HEK293T (cell line): ENCODE measurements at places on chromosomes 6 and 20.

DNA sequence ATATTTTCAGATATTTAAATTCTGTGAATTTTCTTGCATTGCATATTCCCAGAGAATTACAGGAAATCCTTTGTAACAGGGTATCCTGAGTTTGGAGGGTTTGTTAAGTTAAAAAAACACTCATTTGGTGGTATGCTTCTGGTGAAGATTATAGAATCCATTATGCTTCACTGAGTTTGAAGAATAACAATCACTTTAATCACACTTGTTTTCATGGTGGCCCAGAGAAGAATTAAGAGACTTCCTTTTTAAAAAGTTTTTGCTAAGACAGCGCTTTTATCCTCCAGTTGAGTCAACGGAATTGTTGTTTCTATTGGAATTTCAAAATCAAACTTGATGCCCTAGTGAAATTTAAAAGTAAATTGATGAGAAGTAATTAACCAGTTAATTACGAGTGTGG is 17.4 kb downstream of the PLEKHG1 start:
- no peak for DNase-seq

- DNase-seq: no peak
Measured at GRCh38 chr6:114906096-114906495, 563.3 kb upstream of the HS3ST5 start.

- DNase-seq: no peak
Measured at GRCh38 chr6:89509777-89510281, 76.9 kb downstream of the ANKRD6 start.

DNA sequence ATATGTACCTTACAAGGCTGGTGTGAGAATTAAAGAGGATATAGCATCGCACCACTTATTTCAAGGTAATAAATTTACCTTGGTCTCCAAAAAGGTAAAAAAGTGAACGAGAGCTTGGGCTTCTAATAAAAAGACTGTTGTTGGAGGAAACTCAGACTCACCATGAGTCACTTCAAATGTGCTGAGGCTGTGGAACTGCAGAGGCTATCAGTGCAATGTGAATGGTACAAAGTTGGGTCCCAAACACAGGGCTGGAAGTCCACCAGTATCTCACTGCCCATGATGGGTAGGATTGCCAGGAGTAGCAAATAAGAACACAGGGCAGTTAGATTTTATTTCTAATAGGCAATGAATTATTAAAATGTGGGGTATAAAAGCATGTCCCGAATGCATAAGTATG is 200.6 kb downstream of the MAFB start:
- no peak for DNase-seq

DNA sequence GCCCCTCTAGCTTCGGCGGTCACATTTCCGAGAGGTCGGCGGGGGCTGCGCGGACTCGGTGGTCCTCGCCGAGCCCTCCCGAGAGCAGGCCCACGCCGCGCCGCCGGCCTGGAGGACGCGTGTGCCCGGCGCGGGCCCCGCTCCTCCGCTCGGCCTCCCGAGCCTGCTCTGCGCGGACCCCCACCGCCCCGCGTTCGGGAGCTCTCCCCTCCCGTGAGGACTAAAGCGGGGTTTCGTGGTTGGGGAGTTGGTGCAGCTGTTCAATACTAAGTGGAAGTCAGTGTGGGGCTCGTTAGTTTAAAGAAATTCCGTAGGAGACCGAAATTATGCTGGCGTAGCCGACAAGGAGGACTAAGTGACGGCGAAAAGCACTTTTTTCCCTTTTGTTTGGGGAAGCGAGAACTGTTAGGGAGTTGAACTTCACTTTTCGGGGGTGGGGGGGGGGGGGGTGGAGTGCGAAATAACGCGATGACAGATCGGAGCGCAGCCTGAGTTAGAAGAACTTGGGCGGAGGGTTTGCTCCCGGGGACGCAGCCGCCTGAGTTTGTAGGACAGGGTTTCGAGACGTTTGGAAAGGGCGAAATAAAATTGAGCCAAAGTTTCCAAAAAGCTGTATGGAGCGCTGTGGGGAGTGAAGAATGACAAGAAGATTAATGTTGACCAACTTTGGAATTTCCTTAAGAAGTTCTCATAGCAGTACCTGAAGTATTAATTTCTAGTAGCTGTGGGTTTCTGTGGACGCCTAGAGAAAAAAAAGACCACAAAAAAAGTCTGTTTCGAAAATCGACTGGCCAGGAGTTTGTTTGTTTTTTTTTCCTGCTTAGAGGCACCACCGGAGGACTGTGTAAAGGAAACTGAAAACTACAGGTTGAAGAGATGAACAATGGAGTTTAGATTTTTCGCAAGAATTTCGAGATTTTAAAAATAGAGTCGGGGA is 1.4 kb downstream of the QKI start:
- peak; percentile 49 for DNase-seq

DNA sequence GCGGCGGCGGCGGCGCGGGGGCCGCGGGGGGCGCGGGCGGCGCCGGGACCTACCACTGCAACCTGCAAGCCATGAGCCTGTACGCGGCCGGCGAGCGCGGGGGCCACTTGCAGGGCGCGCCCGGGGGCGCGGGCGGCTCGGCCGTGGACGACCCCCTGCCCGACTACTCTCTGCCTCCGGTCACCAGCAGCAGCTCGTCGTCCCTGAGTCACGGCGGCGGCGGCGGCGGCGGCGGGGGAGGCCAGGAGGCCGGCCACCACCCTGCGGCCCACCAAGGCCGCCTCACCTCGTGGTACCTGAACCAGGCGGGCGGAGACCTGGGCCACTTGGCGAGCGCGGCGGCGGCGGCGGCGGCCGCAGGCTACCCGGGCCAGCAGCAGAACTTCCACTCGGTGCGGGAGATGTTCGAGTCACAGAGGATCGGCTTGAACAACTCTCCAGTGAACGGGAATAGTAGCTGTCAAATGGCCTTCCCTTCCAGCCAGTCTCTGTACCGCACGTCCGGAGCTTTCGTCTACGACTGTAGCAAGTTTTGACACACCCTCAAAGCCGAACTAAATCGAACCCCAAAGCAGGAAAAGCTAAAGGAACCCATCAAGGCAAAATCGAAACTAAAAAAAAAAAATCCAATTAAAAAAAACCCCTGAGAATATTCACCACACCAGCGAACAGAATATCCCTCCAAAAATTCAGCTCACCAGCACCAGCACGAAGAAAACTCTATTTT is 2.0 kb downstream of the FOXC1 start:
- no peak for DNase-seq

DNA sequence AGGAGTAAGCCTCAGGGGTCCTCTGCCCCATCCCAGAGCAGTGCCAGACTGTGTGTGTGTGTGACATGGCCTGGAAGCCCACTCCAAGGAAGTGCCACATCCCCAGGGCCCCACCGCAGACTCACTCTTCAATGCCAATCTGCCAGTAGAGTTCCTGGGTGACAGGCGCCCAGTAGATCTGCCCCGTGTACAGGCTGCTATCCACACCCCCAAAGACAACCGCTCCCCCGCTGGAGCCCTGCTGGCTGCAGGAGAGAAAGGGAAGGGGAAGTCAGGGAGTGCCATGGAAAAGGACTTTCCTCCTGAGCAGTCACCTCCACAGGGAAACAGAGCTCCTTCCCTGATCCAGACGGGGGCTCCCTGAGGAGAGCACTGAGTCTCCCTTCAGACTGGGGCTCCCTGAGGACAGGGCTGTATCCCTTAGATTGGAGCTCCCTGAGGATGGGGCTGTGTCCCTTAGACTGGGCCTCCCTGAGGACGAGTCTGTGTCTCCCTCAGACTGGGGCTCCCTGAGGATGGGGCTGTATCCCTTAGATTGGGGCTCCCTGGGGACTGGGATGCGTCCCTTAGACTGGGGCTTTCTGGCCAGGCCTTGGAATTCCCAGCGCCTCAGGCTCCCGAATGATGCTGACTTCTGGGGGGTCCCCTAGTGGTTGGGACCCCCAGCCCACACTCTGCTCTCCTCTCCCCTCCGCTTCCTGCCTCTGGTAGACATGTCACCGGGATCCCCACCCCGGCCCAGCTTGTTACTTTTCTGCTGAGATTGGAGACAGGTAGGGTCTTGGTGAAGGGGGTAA is 5.2 kb upstream of the TFEB start:
- DNase-seq: no peak

DNA sequence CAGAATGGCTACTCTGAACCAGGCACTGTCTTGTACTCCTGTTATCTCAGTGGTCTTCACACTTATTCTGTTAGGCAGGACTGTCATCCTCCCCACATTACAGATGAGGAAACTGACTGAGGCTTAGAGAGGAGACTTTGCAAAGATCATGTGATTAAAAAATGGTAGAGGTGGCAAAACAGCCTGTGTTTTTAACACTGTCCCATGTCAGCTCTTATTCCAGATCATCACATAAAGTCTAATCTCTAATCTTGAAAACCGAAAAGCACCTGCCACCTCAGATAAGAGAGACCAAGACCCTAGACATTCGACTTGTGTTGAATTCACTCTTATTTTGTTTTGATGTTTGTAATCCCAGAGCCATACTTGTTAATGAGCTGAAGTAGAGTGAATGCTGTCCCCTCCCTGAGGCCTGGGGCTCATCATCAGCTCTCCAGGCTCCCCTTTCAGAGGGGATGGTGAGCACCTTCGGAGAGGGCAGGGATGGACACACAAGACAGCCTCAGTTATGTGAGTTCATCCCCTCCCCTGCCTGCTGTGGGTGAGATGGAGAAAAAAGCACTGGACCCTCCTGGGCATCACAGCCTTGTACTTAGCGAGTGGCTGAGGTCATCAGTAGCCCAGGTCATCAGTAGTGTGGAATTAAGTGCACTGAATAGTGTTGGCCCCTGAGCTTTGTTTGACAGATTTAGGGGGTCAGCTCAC is 30.6 kb downstream of the MTHFD1L start:
- no peak for DNase-seq

- DNase-seq: peak; percentile 30
Measured at GRCh38 chr6:127119102-127120022, 891 bp downstream of the RSPO3 start.

DNA sequence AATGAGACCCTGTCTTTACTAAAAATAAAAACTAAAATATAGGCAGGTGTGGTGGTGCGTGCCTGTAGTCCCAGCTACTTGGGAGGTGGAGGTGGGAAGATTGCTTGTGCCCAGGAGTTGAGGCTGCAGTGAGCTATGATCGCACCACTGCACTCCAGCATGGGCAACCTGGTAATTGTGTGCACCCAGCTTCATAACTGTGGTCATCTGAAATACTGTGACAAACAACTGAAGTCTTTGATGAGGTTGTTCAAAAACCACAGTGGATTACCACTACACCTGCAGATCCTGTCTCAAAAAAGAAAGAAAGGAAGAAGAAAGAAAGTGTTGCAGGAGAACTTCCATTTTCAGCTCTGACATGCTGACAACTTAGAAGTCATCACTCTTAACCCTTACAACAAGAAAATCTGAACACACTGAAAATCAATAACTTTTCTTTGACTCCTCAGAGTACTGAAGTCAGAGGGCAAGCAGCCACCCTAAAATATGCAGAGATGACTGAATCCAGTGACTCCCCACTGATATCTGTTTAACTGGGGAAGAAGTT is 13.8 kb upstream of the ZBP1 start:
- DNase-seq: no peak

- no peak for DNase-seq
Measured at GRCh38 chr6:1739680-1740079, 130.0 kb downstream of the FOXC1 start.

GRCh38 chr20:44662261-44662660 is 10.8 kb upstream of the ADA start:
- no peak for DNase-seq

DNA sequence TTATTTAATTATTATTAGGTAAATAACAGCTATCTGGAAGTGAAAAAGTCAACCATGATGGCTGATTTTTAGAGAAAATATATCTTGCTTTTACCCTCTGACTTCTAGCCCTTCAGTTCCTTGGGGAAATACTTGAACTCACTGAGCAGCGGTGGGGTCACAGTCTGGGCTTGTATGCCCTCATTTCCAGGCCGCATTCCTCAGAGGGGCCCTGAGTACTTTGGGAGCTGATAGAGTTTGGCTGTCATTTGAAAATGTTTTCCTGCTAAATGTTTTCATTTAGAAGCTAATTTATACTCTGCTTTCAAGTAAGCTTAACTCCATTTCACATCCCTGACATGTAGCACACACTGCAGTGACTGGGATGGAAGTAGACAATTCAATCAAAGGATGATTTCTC is 1028.5 kb downstream of the KIF16B start:
- no peak for DNase-seq

DNA sequence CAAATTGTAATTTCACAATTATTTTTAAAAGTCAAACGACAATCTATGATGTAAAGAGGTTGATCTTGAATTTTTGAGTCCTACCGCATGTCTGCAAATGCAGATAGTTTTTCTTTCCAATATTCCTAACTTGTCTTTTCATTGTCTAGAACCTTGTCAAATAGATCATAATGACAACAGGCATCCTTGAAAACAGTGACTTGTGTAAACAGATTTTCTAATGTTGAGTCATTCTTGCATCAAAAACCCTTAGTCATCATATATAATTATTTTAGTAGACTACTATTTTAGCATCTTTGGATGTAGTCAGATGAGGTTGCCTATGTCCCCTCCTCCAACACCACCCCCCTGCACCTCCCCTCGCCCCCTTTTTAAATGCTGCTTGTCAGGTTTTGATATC is 43.8 kb downstream of the BMP6 start:
- no peak for DNase-seq

DNA sequence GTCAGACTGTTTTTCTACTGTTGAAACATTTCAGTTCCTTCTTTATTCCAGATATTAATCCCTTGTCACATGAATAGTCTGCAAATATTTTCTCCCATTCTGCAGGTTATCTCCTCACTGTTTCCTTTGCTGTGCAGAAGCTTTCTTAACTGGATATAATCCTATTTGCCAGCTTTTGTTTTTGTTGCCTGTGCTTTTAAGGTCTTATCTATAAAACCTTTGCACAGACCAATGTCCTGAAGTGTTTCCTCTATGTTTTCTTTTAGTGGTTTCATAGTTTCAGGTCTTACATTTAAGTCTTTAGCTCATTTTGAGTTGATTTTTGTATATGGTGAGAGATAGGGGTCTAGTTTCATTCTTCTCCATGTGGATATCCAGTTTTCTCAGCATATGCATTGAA is 19.2 kb downstream of the NCOA6 start:
- no peak for DNase-seq

- no peak for DNase-seq
Measured at GRCh38 chr6:106875782-106876321, 98.7 kb downstream of the CD24 start.

DNA sequence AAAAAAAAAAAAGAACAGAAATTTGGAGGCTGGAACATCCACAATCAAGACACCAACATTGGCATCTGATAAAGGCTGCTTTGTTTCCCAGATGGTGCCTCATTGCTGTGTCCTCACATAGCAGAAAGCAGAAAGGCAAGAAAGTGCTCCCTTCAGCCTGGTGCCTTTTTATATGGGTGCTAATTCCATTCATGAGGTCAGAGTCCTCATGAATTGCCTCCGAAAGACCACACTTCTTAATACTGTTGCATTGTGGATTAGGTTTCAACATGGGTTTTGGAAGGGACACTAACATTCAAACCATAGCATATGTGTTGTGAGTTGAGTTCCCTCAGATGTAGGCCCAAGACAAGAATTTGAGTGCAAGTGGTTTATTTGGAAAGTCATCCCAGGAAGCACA is 8.0 kb upstream of the C20orf202 start:
- no peak for DNase-seq
